Type B pancreatic cell (in vitro differentiated cells): ENCODE measurements at places on chromosomes 12 and 14.

DNA sequence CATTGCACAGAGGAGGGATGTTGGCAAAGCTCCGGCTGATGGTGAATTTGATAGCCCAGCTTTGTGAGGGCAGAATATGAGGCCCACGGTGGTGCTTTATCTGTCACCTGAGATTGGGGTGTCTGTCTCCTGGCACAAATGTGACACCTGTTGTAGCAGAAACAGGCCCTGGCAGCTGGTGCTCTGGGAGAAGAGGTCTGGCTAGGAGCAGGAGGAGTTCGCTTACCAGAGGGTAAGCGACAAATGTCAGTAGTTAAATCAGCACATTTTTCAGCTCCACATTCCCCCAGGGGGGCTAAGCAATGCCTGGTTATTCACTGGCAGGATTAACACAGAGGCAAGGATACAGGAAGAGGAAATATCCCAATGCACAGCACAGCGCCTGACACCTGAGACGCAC is 71.1 kb downstream of the B4GALNT3 start:
- DNase-seq, result no peak

- no peak for DNase-seq
Observed at GRCh38 chr12:59142183-59142790, 222.0 kb upstream of the LRIG3 start.

DNA sequence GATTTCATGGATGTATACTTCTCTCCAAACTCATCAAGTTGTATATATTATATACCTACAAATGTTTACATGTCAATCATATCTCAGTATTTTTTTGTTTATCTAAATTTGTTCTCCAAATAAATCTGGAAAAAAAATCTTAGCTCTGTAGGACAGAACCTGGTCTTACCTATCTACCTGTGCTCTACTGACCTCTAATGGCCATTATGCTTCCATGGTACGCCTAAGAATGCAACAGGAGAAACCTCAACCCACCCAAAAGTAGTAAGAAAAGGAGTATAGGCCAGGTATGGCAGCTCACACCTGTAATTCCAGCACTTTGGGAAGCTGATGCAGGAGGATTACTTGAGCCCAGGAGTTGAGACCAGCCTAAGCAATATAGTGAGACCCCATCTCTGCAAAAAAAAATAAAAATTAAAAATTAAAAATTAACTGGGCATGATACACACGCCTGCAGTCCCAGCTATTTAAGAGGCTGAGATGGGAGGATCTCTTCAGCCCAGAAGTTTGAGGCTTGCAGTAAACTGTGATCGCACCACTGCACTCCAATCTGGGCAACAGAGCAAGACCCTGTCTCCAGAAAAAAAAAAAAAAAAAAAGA is 8.7 kb downstream of the OR11H4 start:
- no peak for DNase-seq

GRCh38 chr12:130849561-130850417 is 10.7 kb upstream of the STX2 start:
- no peak for DNase-seq

- no peak for DNase-seq
Observed at GRCh38 chr12:85260896-85261295, 19.1 kb upstream of the ALX1 start.

GRCh38 chr12:130074661-130075406 is 87.4 kb upstream of the FZD10 start:
- DNase-seq, result no peak

- DNase-seq, result no peak
Observed at GRCh38 chr12:124640056-124640455, 72.6 kb upstream of the NCOR2 start.

GRCh38 chr14:60840313-60840712 is 105.8 kb downstream of the MNAT1 start:
- DNase-seq, result no peak

GRCh38 chr12:14893506-14894250 is 8.0 kb upstream of the MGP start:
- DNase-seq, result no peak

GRCh38 chr12:5248230-5248629 is 183.7 kb upstream of the NTF3 start:
- no peak for DNase-seq

- DNase-seq, result no peak
Observed at GRCh38 chr12:23921099-23921856, 28.2 kb downstream of the SOX5 start.

GRCh38 chr14:96268431-96269358 is 12.7 kb downstream of the BDKRB1 start:
- DNase-seq, result peak; percentile 52

DNA sequence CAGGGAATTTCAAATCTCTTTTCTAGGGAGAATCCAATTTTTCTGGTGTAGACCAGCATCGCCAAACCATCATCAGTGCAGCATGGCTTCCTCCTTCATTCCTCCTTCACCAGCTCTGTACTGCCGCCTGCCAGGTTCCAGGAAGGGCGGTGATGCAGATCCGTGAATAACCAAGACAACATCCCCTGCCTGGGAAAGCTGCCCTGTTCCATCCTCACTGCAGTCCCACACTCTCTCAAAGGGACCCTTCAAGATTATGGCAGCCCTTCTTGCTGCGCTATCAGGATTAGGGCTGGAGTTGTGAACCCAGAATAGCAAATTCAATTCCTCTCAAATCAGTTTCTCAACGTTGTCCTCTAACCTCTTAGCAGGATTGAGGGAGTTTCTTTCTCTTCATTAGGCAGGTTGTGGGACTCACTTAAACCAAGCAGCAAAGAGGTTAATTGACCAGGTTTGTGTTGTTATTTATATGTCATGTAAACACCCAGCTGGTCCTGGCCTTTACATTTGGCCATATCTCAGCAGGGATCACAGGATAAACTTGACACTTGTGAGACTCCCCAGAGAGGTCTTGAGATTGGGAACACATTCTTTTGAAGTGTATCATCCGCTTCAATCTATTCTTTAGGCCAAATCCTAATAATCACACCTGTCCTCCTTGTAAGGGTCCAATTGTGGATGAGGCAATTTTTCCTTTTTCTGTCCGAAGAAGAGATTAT is 26.2 kb downstream of the TMEM30B start:
- DNase-seq, result no peak

DNA sequence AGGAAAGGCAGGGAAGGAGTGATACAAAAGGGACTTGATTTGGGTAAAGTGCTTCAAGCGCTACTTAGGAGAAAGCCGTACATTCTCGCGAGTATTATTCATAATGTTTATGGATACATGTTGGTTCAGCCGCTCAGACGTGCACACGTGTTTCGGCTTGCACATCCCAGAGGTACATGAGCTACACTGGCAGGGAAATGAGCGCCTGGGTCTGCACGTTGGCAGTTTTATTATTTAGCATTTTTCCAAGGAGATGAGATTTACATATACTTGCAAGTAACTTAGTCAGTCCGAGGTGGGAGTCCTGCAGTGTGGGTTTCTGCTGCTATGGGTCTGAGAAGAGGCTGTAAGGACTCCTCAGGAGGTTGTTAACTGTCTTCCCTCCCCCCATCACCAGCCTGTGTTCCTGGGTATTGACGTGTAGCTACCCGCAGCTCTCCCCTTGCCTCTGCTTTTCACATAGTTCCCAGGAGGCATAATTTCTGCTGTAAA is 1.5 kb downstream of the PRKCH start:
- DNase-seq, result no peak

DNA sequence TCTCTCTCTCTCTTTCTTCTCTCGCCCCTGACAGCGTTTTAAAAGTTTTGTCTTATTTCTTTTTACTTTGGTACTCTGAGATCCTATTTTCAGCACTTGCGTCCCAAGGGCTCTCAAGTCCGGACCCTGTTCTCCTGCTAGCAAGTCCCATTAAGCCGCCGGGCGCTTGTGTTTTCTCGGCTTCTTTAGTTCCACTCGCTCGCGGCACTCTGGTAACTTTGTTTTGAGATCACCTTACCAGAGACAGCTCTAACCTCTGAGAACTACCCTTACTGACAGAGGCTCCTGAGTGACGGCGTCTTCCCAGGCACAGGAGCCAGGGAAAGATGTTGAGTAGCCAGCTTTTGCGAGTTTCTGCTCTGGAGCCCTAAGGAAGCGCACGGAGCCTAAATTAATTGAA is 2.7 kb upstream of the MYF5 start:
- no peak for DNase-seq

DNA sequence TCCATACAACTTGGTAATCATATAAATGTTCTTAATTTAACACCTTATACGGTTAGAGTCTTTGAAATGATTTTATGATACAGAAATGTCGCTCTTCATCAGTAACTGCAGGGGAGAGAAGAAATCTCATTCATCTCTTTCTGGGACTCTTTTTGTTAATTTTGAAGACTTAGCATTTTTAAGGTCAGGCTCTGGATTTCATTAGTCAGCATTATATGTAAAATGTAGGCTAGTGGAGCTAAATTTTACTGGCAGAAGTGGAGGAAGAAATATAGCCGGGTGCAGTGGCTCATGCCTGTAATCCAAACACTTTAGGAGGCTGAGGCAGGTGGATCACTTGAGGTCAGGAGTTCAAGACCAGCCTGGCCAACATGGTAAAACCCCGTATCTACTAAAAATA is 4.7 kb upstream of the PTGR2 start:
- no peak for DNase-seq

- DNase-seq, result no peak
Observed at GRCh38 chr14:106083082-106083481, 556.7 kb downstream of the TMEM121 start.

DNA sequence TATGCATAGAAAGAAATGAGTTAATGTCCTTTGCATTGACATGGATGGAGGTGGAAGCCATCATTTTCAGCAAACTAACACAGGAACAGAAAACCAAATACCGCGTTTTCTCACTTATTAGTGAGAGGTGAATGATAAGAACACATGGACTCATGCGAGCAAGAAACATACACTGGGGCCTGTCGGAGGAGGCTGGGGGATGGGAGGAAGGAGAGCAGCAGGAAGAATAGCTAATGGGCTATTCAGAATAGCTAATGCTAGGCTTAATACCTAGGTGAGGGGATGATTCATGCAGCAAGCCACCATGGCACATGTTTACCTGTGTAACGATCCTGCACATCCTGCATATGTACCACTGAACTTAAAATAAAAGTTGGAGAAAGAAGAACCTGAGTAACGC is 29.1 kb upstream of the SYT1 start:
- DNase-seq, result no peak

DNA sequence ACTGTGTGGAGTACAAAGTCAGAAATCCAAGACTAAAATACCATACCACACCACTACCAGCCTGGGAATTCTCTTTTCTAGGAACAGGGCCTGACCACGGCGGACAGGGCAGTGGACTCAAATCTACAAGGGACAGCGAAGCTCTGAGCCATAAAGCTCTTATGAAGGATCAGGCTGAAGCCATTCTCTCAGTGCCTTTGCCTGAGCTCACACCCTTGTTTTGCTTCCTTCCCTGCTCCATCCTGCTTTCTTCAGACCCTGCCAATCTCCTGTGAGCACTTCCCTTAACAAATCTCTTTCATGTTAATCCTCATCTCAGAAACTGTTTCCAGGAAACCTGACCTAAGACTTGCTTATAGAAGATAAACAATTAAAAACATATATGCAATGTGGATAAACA is 398.5 kb downstream of the MDGA2 start:
- no peak for DNase-seq

- no peak for DNase-seq
Observed at GRCh38 chr12:132238884-132239283, 90.5 kb downstream of the GALNT9 start.

DNA sequence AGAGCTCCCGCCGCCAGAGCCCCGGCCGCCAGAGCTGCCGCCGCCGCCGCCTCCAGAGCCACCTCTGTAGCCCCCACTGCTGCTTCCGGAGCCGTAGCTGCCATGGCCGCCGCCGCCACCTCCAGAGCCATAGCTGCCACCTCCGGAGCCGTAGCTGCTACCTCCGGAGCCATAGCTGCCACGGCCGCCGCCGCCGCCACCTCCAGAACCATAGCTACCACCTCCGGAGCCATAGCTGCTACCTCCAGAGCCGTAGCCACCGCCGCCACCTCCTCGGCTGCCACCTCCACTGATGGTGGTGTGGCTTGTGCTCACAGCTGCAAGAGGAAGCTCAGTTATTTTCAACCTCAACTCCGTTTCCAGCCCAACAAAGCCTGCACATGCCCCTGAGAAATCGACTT is 4.9 kb downstream of the KRT1 start:
- no peak for DNase-seq

GRCh38 chr14:88975043-88975830 is 150.8 kb downstream of the TTC8 start:
- DNase-seq, result no peak
